ENCODE measurements at places on chromosomes 11 and 22.

DNA sequence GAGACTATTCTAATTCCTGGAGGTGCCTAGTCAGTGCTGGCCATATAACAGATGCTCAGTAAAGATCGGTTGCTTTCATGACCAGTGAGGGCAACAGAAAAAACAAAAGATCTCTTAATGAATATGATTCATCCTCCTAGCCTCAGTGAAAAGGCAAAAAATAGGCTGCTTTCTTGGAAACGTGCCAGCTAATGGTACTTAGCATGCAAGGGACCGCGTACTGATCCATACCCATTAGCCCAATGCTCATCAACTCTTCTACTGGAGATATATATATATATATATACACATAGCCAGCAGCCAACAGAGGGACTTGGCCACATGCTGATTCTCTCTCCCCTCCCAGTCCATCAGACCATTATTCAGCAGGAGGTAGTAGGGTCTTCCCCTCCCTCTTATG is 320.4 kb downstream of the KIRREL3 start:
- DNase-seq = no peak

- no peak for DNase-seq
Measured at GRCh38 chr11:87265979-87266378, 228.2 kb downstream of the TMEM135 start.

- DNase-seq = no peak
Measured at GRCh38 chr11:101553891-101554292, 29.9 kb downstream of the TRPC6 start.

GRCh38 chr11:120058931-120059330 is 79.0 kb downstream of the TRIM29 start:
- no peak for DNase-seq

- no peak for DNase-seq
Measured at GRCh38 chr11:22728600-22729389, 62.4 kb downstream of the GAS2 start.

DNA sequence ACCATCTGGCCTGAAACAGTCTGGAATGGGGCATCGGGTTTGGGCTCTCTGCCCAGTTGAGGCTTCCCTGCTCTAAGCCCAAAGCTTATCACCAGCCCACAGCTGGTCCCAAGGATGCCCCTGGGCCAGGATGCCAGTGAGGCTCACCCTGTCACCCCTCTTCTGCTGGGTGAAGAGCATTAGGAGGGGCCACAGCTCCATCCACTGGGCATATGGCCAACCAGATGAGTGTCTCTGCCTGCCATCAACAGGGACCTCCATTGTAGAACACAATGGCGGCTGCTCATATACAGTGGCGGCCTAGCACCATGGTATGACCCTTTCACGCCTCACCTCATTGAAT is 5.6 kb downstream of the CHST1 start:
- DNase-seq = no peak

DNA sequence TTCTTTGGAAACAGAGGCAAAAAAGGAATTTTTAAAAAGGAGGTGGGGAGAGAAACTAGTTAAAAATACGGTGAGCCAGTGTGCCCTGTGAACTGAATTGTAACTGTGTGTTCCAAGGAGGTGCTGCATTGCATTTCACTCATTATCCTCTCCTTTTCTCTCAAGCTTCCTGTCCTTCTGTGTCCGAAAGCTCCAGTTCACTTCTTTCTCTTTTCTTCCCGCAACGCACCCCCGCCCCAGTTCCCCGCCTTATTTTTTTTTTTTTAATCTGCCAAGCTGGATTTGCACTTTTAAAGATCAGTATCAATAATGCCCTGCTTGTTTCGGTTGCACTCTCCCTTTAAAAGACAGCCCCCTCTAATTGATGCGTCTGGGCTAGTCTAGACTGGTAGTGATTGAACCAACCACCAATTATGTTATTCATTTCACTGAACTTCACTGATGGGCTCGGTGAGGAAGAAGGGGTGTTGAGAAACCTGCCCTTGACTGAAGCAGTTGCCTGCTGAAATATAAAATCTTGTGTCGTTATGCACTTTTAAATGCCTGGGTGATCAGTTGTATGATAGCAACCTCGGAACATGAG is 18.5 kb downstream of the BLID start:
- DNase-seq = no peak

DNA sequence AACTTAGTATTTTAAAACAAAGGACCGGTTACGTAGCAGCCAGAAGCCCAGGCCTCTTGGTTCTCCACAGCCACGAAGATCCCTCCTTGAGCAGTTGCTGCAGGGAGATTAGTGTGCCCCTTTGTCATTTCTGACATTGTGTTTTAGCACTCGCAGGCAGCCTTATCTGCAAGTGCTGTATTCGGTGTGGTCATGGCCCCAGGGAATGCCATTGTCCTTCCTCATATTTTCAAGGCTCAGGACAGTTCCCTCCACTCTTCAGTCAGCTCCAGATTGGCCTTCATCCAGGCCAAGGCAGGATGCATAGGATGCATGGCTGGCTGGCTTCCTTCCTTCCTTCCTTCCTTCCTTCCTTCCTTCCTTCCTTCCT is 88.5 kb downstream of the ZBTB16 start:
- DNase-seq = peak; percentile 78

DNA sequence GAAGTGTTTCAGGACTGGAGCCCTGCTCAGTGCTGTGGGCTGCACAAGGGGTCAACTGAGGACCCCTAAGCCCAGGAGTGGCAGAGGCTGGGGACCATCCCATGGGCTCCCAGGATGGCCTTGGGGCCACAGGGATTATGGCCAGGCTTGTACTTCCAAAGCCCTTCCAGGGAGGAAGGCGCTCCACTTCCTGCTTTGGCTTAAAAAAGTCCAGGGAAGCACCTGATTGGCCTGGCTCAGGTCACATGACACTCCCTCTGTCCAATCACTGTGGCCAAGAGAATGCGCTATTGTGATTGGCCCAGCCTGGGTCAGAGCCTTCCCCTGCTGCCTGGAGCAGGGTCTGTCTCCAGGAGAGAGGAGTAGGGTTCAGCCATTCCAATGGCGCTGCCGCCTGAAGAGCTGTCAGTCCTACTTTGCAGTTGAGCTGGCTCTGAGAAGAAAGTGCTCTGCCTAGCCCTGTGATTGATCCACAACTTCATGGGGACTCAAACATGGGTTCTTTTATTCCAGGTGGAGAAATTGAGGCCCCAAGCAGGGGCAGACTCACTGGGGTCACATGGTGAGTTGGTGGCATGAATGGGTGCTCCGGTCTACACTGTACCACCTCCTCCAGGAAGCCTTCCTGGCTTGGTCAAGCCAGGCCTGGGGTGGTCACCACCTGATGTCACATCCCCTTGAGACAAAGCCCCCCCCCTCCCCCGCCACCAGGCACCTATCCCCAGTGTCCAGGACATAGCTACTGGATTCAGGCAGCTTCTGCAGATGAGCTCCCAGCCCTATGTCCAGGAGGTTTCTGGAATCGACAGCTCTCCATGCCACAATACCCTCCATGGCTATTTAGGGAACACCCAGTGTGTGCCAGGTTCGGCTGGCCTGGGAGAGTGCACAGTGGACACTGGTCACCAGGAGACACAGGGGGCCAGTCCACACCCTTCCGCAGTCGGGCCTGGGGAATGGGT is 48.2 kb downstream of the RTN4R start:
- DNase-seq = no peak

- peak; percentile 66 for DNase-seq
Measured at GRCh38 chr11:72741849-72742512, 10.2 kb downstream of the ARAP1 start.

GRCh38 chr11:86144846-86145245 is 76.0 kb upstream of the PICALM start:
- no peak for DNase-seq

DNA sequence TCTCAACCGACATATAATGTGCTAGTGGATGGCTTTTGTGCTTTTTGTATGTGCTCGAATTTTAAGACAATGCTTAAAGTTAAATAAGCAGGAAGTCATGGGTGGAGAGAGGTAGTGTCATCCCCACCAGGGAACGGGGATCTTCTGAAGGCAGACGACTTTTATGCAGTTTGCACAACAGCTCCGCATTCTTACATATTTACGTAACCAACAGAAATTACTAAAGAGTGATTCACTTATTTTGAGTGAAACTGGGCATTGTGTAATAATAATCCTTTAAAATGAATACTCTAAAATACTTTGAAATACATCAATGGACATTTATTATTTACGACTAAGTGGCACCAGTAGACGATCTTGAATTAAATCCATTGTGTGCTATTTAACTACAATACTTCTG is 305.1 kb downstream of the CNTN5 start:
- DNase-seq = no peak

GRCh38 chr11:94305146-94305545 is 766 bp downstream of the IZUMO1R start:
- peak; percentile 43 for DNase-seq

GRCh38 chr11:110076371-110076965 is 16.7 kb upstream of the ZC3H12C start:
- DNase-seq = no peak

DNA sequence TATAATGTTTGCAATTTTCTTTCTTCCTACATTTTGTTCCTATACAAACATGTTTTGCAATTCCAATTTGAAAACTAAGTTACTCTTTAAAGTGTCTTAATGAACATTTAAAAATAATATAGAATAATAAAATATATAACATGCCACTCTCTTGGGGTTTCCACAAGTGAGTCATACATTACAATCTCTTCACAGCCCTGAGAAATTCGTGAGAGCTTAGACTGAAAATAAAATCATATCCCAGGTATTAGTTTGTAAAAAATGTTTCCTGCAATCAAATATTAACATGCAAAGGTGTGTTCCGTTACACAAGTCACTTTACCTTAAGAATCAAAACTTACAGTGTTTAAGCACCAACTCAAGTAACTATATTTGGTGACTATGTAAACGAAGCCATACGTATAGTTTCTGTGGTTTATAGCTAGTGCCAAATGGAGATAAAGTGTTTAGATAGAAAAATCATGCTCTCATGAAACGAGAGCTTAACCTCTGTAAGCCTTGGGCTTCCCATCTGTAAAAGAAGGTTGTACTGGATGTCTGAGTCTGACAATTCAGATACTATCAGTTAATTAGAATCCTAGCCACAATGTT is 253.6 kb upstream of the ANO3 start:
- no peak for DNase-seq

DNA sequence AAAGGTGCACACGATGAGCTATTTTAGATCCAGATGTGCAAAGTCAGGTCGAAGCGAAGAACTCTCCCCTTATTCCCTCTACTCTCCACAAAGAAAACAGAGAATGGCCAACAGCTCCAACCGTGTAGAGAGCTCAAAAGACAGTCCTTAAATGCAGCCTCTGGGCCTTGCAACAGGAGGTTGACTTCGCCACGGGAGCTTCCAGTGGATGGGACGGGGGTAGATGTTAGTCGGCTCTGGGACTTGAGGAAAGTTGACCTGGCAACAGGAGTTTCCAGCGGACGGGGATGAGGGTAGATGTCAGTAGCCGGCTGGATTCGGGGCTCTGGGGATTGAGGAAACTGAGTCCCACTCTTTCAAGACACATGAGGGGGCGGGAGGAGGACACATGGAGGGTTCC is 450.4 kb downstream of the BRD1 start:
- DNase-seq = no peak

- DNase-seq = no peak
Measured at GRCh38 chr11:45450189-45450588, 164.0 kb upstream of the SYT13 start.

DNA sequence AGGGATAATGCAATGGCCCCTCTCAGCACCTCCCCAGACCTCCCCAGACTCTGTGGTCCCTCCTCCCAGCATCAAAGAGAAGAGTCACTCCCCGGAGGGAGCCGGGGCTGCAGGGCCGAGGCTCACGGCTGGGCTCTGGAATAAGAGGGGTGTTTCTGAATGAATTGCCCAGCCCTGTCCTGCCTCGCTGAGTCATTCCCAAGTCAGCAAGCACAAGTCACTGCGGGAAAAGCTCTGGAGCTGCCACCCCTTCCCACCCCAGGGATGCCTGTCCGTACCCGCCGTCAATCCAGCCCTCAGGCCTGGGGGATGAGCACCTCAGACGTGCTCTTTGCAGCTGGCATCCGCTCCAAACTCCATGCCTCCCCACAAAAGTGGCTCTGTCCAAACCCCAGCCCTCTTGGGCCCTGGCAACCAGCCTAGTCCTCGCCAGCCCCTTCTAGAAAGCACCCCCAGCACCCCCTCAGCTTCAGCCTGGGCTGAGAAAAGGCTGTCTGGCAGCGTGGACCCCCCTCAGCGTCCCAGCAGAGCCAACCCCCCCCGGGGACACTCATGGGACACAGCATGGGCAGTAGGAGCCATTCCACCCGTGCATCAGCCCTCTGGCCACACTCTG is 22.7 kb downstream of the CELSR1 start:
- no peak for DNase-seq

GRCh38 chr11:109112821-109113280 is 309.1 kb upstream of the C11orf87 start:
- no peak for DNase-seq

DNA sequence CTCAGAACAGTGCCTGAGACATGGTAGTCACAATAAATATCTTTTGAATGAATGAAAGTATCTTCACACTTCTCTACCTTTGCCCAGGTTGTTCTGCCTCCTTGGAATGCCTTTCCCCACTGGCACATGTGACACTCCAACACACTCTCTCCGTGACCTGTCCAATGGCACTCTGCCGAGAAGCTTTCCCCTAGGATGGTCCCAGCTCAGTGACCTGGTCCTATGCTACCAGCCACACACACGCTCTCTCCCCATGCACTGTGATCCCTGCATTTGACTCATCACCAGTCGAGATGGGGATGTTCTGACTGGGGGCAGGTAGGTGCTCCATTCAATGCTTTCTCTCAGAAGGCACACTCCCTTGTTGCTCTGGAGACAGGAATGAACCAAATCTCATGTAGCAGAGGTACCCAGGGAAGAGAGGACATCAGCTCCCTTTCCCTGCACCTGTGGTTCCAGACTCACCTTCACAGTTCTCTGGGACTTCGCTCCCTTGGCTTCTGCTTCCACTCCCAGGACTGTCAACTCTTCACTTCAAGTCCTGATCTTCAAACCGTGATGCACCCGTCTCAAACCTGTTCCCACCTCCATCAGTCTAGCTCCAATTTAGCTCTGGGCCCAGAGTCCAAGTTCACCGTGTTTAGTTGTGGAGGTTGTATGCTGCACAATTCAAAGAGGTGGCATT is 30.7 kb upstream of the LMO1 start:
- DNase-seq = no peak

DNA sequence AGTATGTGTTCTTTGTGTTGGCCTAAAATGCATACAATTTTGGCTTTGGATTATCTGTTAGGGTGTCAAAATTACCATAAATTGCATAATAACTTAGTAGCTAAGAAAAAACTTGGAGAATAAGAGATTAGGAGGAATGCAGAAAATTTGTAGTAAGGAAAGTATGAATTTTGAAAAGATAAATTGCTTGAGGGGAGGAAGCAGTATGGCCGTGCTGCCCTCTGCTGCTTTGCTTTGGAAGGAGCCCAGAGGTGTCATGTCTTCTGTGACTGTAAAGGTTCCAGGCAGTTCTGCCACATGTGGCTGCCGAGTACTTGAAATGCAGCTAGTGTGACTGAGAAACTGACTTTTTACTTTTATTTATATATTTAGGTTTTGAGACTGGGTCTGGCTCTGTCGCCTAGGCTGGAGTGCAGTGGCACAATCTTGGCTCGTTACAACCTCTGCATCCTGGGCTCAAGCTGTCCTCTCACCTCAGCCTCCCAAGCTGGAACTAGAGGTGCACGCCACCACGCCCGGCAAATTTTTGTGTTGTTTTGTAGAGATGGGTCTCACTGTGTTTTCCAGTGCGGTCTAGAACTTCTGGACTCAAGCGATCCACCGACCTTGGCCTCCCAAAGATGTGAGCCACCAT is 1.8 kb downstream of the ADSL start:
- peak; percentile 71 for DNase-seq
